Activated naive CD4-positive, alpha-beta T cell treated with Interleukin-2 at 50 U/mL for 16 hours (primary cell): ENCODE measurements at places on chromosomes 3 and 15.

DNA sequence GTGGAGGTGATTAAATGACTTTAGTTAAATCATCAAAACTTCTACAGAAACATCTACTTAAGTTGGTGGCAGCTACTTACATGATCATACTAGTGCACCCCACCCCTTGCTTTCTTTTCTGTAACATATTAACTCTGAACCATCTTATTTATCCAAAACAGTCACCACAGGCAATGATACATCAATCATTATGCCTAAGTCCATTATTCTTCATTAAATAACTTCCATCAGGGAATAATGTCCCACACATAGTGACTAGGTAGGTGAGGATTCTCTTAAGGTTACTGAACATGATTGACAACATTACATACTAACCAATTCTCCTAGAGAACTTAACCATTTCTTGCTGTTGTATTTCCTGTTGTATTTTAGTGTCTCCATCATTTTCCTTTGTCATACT lies 210.2 kb downstream of the NR1D2 start:
- no peak for DNase-seq

GRCh38 chr15:60428935-60429334 lies 31.1 kb upstream of the ANXA2 start:
- no peak for DNase-seq

- no peak for DNase-seq
Measured at GRCh38 chr3:152323834-152324233, 55.1 kb downstream of the MBNL1 start.

DNA sequence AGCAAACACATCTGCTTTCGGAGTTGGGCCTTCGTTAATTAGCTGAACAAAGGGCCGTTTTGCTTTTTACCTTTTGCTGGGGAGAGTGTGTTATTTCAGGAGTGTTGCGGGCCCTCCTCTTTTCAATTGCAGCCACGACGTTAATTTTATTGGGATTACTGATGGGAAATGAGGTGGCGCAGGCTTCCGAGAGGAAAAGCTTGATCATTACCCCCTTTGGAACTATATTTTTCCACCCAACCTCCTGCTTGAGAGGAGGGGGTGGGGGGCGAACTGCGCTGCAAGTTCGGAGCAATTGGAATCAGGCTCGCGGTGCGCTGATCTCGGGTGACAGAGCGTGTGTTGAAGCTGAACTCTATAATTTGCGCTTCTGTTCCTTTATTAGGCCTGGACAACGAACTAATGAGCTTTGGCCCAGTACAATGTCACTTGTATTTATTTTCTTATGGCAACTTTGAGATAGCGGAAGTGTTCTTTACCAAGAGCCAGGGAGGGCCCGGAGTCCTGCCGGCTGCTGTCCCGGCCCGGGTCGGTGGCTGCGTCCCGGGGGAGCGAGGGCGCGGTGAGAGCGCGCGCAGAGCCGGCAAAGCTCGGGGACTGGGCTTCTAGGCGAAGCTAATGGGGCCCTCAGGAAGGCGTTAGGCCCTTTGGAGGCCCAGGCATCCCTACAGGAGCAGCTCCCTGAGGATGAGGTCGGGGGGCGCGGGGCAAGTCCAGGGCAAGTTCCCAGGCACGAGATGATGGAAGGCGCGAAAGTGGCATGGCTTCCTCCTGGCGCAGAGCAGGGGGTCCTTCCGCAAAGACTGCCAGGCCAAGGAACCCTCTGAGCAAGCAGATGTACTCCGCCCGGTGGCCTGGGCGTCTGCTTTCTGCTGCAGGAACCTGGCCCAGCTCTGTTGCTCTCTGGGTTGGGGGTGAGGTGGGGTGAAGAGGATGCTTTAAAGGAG lies 12.9 kb downstream of the NR2F2 start:
- DNase-seq = no peak

DNA sequence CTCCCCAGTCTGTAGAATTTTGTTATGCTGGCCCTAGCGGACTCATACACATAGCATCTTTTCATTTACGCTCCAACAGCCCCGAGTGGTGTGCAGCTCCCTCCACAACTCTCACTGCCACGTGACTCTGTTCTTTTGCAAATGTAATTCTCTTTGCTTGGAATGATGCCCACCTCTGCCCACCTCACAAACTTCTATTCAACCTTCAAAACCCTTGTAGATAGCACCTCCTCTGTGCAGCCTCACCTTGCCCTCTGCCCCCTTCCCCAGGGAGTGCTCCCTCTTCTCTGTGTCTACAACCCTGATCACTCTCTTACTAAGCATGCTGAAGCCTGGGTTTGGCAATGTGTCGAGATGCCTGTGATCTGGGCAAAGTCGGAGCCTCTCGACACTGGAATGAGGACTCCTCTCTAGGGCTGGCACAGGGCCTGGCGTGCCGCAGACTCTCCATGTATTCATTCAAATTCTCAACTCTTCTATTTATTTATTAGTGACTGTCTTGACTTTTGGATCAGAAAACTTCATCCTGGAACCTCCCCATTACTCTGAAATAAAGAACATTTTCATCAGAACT lies 73.5 kb downstream of the MGLL start:
- no peak for DNase-seq

- no peak for DNase-seq
Measured at GRCh38 chr3:131162516-131162915, 135.8 kb downstream of the NEK11 start.

- no peak for DNase-seq
Measured at GRCh38 chr3:129358177-129358771, 70.2 kb downstream of the EFCAB12 start.

GRCh38 chr3:48500656-48501055 lies 3.3 kb downstream of the SHISA5 start:
- DNase-seq = no peak
